ENCODE measurements at places on chromosomes 5 and 9. TPM values are rescaled to one million over a fixed set of nuclear protein-coding genes. Genes with fewer than 3 reads are reported as not detected.
A peak's percentile ranks its signal among the peaks of the same experiment; 100 is the strongest.

- no peaks in the 10 kb centered on the region for H3K36me3 ChIP-seq
- peaks cover 4% of the 10 kb centered on the region for H3K27me3 ChIP-seq
- DNase-seq = no peak
- no peaks in the 10 kb centered on the region for H3K4me1 ChIP-seq
Observed at GRCh38 chr5:146902471-146902870, 23.9 kb upstream of the PPP2R2B start.

GRCh38 chr5:178120607-178121357 lies 7.5 kb downstream of the N4BP3 start:
- DNase-seq = peak; percentile 90
- H3K36me3 ChIP-seq = no peaks in the 10 kb centered on the region
- H3K27me3 ChIP-seq = no peaks in the 10 kb centered on the region
- H3K4me1 ChIP-seq = peaks cover 32% of the 10 kb centered on the region
- no peak overlapping the region for H3K27ac ChIP-seq

DNA sequence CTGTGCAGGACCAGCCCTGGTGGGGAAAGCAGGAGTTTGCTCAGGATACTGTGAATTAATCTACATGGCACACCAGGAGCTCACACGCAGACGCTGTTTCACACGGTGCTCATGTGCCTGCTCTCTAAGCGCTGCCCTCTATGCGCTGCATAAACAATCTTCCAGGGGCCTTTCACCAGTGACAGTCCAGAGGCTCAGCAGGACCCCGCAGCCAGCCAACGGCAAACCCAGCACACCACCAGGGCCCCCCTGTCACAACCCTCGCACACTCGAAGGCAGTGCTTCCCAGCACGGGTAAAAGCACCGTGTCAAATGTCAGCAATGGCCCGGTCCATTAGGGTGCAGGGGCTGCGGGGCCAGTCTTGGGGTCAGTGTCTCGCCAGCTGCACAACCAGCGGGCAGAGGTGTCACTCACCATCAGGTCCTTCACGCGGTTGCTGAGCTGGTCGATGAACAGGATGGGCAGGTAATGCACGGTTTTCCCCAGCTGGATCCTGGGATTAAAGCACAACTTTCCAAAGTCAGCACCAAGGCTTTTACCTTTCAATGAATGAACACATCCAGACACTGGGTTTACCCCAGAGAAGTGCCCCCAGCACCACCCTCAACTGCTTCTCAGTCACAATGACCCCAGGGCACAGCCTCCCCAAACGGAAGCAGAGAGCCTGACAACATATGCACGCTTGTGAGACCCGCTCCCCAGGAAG lies 7.3 kb downstream of the CLPTM1L start:
- no peaks in the 10 kb centered on the region for H3K27me3 ChIP-seq
- H3K27ac ChIP-seq = no peak overlapping the region
- H3K4me1 ChIP-seq = peaks cover 7% of the 10 kb centered on the region

- H3K4me3 ChIP-seq = no peak overlapping the region
- no peak overlapping the region for H3K27ac ChIP-seq
- H3K36me3 ChIP-seq = no peaks in the 10 kb centered on the region
Observed at GRCh38 chr5:15993919-15994318, 185.7 kb downstream of the MARCHF11 start.

The CDX1 gene
- not detected for total RNA-seq

Measured in activated CD8-positive, alpha-beta T cell treated with anti-CD3 and anti-CD28 coated beads, Interleukin-2, amount 10 ng/mL, durations not matched to agents 7 days and 5 days (primary cell).